Amygdala (tissue), 56 donors: ENCODE measurements at places on chromosomes 16 and 17.

DNA sequence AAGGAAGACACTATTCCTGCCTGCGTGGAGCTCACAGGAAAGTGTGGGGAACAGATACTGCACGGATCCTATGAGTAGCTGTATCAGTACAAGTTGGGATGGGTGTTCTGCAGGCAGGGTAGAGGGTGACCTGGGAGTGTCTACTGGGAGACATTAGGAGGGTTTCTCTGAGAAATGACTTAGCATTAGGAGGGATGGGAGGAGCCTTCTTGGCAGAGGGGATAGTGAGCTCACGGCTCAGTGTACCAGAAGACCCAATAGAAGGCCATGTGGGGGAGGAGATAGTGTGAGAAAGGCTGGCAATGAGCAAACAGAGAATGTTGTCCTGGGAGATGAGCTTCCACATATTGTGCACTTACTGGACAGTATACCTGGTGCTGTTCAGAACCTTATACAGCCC lies 109.1 kb downstream of the MSI2 start:
- DNase-seq = no peak

GRCh38 chr16:4624827-4625559 lies 367 bp downstream of the MGRN1 start:
- DNase-seq = peak; percentile 39

- DNase-seq = no peak
Observed at GRCh38 chr17:83057397-83057761, 22.0 kb upstream of the METRNL start.

GRCh38 chr17:4409659-4410058 lies 24.1 kb upstream of the SPNS3 start:
- DNase-seq = no peak

DNA sequence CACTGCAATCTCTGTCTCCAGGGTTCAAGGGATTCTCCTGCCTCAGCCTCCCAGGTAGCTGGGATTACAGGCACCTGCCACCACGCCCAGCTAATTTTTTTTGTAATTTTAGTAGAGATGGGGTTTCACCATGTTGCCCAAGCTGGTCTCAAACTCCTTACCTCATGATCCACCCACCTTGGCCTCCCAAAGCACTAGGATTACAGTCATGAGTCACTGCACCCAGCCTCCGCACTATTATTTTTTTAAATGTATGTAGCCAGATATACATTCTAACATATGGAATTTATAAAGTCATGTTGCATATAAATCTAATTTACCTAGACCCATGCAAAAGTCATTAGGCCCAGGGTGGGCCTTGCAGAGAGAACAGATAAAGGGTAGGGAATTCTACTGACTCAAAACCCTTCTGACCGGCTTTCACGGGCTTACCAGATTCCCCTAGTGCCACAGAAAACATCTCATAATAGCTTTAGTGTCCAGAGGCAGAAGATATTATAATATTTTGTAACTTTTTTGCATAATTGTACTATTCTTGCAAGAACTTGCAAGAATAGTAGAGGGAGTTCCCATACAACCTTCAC lies 20.5 kb upstream of the HELZ start:
- no peak for DNase-seq

DNA sequence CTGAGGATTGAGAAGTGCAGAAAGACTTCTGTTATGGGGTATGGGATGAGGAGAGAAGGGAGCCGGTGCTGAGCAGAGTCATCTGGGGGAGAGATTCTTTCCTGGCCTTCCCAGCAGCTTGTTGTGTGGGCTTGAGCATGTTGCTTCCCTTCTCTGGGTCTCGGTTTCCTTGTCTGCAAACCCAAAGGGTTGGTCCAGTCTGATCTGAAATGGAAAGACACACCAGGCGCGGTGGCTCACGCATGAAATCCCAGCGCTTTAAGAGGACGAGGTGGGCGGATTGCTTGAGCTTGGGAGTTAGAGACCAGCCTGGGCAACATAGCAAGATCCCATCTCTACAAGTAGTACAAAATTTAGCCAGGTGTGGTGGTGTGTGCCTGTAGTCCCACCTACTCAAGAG lies 6.0 kb downstream of the SOCS3 start:
- DNase-seq = no peak

- DNase-seq = no peak
Observed at GRCh38 chr17:41870627-41871026, 5.4 kb upstream of the KLHL11 start.

GRCh38 chr17:12078791-12079190 lies 58.1 kb downstream of the MAP2K4 start:
- DNase-seq = no peak

GRCh38 chr17:44971776-44972483 lies 3.8 kb upstream of the C1QL1 start:
- DNase-seq = no peak

DNA sequence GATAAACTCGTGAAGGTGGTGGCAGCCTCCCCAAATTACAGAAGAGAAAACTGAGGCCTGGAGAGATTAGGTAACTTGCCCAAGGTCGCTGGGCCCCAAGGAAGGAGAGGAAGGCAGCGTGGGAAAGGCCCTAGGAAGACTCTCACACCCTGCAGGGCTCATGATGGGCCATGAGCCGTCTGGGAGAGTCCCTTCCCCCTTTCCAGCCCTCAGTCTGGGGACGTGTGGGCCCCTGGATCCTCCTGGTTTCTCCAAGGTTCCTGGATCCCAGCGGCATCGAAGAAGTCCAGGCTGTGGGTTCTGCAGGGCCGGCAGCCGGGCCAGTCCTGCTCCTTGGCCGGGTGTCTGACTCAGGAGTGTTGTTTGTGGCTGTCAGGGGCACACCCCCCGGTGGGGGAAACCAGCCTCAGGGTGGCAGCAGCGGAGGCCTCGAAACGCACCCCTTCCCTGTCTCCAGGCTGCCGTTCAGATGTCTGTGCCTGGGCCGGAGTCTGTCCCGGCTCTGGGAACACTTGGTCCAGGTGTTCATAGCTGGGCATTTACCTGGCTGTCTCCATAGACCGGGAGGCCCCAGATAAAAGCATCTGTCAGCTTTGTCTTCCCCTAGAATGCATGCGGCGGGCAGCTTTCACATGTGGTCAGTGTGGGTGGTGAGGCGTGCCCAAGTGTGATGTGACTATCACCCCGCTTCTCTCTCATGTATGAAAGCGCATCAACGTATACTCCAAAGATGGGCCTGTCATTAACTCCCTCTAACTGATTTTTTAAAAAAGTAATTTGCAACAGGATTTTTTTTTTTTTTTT lies 3.7 kb upstream of the RAP1GAP2 start:
- DNase-seq = no peak

DNA sequence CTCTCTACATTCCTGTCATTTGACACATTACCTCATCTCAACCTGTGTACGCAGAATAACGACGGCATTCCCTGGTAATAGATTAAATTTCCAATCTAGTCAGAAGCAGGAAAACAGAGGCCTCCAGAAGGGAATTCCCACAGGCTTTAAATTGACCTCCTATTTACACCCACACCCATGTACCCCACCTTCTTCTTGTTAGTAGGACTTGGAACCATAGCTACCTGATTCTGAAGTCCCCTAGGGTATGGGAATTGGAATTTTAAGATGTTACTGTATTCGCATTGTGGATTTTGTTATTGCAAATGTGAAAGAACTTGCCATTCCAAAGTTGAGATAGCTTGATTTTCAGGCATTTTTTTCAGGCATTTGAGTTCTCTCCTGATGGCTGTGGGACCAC lies 377.5 kb upstream of the DYNLRB2 start:
- no peak for DNase-seq

GRCh38 chr17:18224387-18225120 lies 881 bp upstream of the LLGL1 start:
- no peak for DNase-seq

- peak; percentile 20 for DNase-seq
Observed at GRCh38 chr17:19645734-19646201, 2.8 kb upstream of the ALDH3A2 start.

DNA sequence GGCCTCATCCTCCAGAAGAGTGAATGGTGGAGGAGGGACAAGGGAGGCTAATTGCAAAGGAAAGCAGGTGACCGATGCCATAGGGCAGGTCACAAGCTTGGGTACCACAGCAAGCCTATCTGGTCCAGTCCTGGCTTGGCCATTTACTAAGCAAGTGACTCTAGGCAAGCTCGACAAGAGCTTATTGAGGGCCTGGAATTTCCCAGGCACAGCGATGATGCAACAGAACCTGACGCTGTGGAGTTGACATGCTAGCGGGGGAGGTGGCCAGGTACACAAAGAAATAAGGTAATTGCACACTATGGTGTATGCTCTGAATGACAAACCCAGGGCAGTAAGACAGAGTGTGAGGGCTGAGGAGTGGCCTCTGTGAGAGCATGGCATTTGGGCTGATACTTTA lies 98.5 kb downstream of the PGS1 start:
- no peak for DNase-seq

GRCh38 chr16:19765860-19766553 lies 47.9 kb downstream of the IQCK start:
- peak; percentile 62 for DNase-seq

- DNase-seq = no peak
Observed at GRCh38 chr16:85871756-85872155, 27.2 kb upstream of the IRF8 start.

- DNase-seq = peak; percentile 91
Observed at GRCh38 chr17:78883533-78884131, 19.4 kb downstream of the CEP295NL start.

- no peak for DNase-seq
Observed at GRCh38 chr16:2142942-2143877, 5.2 kb upstream of the RAB26 start.

- no peak for DNase-seq
Observed at GRCh38 chr17:72631949-72632684, 460.4 kb downstream of the SLC39A11 start.

GRCh38 chr17:42132941-42133340 lies 10.3 kb downstream of the HSPB9 start:
- peak; percentile 63 for DNase-seq

DNA sequence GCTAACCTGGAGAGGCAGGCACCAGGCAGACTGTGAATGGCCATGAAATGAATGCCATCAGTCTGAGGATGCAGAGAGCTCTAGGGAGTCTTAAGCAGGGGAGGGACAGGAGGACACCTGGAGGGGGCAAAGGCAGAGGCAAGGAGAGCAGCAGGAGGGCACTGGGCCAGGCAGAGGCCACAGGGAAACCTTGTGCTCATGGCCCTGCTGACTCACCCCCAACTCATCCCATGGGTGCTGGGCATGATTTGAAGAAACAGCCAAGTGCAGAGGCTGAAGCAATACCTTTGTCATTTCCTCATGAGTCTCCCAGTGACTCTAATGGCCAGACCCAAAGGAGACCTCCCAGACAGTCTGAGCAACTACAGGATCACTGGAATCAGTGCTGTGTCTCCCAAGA lies 141.4 kb downstream of the TMEM132E start:
- DNase-seq = no peak

- DNase-seq = peak; percentile 66
Observed at GRCh38 chr17:78925662-78926555, 722 bp upstream of the TIMP2 start.

DNA sequence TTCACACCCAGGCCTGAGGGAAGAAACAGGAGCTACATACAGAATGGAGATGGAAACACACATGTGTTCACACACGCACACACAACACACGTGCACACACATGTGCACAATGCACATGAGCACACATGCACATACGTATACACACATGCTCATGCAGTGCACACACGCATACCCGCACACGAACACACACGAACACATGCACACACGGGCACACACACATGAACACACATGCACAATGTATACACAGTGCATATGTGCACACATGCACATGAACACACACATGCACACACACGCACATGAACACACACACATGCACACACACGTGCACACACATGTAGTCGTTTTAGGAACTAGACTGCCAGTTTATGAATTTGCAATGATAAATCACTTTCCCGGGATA lies 49.3 kb upstream of the CDR2 start:
- DNase-seq = no peak

DNA sequence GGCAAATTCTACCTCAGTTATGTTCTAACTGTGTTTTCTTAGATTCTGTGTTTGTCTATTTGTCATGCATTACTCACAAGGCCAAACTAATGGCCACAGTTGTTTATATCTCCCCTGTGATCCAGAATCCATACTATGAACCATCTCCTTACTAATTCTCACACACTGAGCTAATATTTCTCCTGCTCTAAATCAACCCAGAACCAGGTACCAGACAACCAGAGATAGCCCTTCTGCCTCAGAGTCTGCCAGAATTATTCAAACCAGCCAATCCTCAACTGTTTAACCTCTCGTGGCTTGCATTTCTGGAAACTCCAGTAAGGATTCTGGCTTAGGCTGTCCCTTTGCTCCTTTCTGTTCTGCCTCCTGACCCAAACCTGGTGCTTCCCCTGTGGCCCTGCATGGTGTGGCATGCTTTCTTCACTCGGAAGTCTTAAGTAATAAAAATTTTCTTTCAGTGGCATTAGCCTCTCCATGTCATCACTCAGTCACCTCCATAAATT lies 59.4 kb downstream of the EFCAB5 start:
- no peak for DNase-seq

DNA sequence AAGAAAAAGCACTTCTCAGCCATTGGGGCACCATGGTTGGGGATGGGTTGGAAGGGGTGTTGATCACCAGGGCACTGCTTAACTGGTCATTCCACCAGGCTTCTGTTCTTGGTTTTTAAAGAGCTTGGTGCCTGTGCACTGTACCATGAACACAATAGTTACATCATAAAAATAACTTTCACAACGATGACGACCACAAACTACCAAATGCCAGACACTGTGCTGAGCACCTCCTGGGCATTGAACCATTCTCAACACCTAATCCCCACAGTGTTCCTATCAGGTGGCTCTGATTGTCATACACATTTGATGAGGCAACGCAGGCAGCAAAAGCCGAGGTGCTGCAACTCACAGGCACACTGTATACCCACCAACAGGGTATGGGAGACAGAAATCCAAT lies 208.0 kb downstream of the FOXL1 start:
- no peak for DNase-seq

DNA sequence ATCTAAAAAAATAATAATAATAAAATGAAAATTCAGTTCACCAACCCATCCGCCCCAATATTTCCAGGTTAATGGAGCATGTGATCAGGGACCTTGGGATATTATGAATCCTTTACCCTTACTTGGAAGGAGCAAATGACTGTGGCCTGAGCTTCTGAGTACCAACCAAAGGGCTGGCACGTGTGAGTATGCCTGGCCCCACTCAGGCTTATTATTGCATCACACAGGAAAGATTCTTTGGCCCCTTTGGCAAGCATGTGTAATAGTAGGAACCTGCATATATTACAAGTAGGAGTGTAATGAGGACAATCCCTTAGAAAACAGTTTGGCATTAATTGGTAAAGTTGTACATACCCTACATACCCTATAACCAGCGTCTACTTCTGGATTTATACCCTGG lies 7.2 kb upstream of the C17orf78 start:
- no peak for DNase-seq

- no peak for DNase-seq
Observed at GRCh38 chr17:50511058-50511457, 2.8 kb downstream of the MYCBPAP start.
